Activated gamma-delta T cell treated with Interleukin-2 at 50 U/mL for 16 hours (primary cell): ENCODE measurements at places on chromosomes 16 and 17.

- DNase-seq = no peak
Measured at GRCh38 chr16:30444231-30445148, 1.2 kb downstream of the SEPHS2 start.

DNA sequence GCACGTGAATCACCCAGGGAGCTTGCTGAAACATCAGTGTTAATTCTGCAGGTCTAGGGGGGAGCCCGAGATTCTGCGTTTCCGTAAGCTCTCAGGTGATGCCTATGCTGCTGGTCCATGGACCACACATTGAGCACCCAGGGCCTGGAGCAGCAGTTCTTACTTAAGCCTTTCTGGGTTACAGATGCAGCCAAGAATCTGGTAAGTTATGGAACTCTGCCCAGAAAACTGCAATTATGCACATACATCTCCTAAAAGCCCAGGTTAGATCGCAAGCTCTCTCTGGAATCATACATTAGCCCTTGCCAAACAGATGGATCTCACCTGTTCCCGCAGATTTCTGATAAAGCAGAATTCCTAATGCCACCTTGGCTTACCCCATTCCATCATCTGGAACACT is 265.9 kb upstream of the SALL1 start:
- DNase-seq = no peak

- no peak for DNase-seq
Measured at GRCh38 chr17:44599298-44600175, 42.3 kb downstream of the FZD2 start.

DNA sequence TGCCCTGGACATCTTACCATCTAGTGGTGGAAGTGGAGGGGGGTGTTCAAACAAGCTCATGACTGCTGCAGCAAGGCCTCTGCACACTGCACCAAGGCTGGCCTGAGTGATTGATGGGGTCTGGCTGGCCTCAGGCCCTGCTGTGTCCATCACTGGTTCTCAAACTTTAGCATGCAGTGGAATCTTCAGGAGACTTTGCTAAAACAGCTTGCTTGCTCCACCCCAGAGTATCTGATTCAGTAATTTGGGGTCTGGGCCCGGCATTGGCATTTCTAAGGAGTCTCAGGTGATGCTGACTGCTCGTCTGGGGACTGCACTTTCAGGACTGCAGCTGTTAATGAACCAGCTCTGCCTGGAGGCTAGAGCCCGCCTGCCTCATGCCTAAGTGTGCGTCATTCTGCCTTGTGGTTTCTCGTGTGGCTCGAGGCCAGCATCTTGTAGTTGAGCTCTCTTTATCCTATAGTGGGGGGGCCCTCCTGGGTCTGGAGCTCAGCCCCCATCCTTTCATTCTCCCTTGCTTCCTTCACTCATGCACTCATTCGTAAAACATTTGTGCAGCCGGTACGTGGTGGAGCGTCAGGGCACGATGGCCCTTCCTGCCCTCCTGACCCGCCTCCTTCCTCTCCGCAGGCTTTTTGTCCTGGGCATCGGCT is 4.1 kb downstream of the MGAT5B start:
- DNase-seq = no peak

- DNase-seq = no peak
Measured at GRCh38 chr17:46817151-46817900, 1.2 kb downstream of the WNT3 start.

GRCh38 chr17:35127751-35128514 is 6.5 kb downstream of the FNDC8 start:
- DNase-seq = no peak

GRCh38 chr17:73325527-73325842 is 13.7 kb upstream of the CDC42EP4 start:
- DNase-seq = no peak

DNA sequence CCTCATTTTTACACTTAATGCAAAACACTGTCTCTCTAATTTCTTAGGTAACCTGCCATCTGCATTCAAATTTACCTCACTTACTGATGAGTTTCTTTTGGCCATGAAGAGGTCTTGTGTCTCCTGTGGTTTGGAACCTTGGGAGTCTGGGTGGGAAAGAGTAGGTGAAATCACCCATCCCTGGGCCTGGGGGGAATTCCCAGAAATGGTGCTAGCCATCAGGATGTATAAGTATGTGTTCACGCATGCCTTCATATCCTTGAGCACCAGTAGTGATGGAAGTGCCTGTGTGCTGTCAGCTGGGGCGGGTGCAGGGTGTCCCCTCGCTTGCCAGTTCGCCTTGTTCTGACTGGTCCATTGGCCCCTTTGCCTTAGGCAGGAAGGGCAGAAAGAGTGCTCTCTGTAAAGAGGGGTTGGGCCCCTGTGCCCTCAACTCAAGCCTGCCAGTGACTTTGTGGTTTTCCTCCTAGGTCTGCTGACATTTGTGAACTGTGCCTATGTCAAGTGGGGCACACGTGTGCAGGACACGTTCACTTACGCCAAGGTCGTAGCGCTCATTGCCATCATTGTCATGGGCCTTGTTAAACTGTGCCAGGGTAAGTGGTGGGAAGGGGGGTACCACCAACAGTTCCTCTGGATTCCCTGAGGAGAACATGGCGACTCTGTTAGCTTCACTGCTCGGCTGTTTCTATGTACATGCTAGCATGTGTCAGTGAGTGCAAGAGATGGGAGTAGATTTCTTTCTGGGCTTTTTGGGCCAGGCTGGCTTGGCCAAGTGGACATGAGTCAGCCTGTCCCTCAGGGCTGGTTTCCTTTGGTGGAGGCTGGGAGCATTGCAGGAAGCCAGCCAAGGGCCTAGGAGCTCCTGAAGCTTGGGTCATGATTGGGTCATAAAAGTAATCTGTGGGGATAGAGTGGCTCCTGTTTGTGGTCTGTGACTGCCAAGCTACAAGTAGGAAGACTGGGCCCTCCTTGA is 23.2 kb downstream of the SLC7A6OS start:
- DNase-seq = peak; percentile 45

DNA sequence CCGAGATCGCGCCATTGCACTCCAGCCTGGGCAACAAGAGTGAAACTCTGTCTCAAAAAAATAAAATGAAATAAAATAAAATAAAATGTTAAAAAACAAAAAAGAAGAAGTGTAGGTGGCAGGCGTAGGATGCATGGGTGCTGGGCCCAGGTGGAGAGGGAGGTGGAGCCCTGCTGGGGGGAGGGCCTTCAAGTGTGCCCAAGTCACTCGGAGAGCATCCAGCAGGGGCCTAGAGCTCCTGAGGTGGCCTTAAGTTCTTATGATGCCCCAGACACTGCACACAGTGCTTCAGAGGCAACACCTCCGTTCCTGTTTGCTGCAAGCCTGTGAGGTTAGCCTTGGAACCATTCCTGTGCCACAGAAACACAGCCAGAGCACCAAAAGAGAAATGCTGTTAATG is 23.2 kb downstream of the IL4R start:
- DNase-seq = no peak

- DNase-seq = peak; percentile 29
Measured at GRCh38 chr17:64420143-64420670, 28.7 kb upstream of the MILR1 start.

- no peak for DNase-seq
Measured at GRCh38 chr17:27677191-27677590, 46.2 kb downstream of the LGALS9 start.

DNA sequence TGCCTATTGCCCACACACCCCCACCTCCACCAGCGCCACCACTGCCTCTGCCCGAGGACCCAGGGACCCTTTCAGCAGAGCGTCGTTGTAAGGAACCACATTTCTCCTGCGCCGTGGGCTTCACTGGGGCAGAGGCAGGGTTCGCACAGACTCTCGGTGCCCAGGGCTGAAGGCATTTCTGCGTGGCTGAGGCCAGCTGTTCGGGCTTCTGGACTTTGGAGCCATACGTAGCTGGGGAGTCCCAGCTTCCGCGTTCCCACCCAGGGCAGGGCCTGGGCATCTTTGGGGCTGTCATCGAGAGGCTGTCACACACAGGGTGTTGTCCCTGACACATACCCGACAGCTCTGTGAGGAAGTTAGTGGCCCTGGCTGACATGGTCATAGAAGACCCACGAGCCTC is 16.0 kb upstream of the SMIM5 start:
- DNase-seq = no peak

- no peak for DNase-seq
Measured at GRCh38 chr16:23310217-23310616, 8.1 kb downstream of the SCNN1B start.

DNA sequence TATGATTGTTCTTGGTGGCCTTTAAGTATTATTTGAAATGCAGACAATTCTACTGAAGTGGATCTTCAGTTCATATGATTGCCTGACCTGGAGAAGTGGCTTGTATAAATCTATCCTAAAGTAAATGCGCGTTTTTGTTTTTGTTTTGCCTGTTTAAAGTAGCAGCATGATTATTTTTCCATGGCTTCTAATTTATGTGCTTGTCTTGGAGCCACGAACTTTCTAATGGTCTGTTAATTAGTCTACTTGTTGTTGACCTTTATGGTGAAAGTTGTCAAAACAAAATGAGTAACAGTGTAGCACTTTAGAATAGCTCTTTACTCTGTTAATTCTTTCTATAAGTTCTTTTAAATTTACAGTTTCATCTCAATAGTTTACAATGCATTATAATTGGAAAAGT is 1.7 kb downstream of the PRKAR1A start:
- DNase-seq = no peak

DNA sequence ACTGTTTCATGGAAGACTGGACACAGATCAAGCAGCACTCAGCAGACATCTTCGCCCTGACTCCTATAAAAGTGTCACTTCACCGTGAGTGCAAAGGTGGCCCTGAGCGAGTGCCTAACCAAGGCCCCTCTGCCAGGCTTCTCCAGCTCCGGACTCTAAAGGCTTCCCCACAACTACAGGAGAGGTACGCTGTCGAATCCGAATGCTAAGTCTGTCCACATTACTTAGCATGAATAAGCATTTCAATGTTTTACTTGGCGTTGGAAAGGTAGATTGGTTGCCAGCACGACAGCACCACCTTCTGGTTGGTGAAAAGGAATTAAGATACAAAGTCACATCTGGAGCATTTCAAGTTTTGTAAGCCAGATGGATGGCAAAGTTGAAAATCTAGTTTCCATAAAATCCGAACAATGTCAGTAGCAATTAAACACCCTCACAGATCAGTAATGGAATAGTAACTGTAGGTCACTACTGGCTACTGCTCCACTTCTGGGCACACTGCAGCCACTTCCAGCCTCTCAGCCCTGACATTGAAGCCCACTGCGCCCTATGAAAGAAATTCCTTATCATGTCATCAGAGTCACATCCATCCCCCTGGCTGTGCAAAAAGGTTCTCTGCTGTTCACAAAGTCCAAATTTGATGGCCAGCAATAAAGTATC is 100.9 kb downstream of the PARN start:
- peak; percentile 35 for DNase-seq

- peak; percentile 56 for DNase-seq
Measured at GRCh38 chr17:48131216-48131824, 23.8 kb downstream of the SNX11 start.

GRCh38 chr17:43714465-43715149 is 44.0 kb downstream of the SOST start:
- DNase-seq = no peak

DNA sequence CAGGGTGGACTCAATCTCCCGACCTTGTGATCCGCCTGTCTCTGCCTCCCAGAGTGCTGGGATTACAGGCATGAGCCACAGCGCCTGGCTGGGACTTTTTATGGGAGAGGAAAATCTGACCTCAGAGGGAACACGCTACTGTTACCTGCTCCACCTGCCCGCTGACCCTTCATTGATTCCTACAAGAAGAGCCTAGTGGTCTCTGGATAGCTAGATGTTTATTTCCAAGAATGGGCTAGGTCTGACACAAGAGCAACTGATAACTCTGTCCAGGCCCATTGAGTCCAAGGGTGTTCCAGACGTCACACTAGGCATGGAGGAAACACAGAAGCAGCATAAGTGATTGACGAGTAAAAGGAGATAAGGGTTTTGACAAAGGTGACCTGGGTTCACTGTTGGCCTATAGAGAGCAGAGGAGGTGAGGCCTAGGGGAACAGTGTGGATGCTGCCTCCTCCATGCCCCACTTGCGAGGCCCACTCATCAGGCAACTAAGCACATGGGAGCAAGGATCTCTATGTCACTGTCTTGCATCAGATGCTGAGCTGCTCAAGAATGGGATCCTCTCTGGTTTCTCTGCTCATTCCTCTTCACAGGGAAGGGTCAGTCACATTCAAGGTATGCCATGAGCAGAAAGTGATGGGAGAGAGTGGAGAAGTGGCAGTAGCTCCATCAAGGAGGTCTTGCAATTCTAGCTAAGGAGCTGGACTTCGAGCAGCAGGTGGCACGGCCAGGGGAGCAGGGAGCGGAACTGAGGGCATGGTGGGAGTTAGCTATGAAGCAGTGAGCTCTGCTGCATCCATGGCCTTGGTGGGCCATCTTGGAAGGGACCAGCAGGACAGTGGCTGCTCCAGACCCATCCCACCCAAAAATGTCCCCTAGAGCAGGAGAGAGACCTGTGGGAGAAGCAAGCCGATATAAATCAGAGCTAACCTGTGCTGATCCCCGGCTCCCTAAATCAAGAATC is 145.2 kb downstream of the WSCD1 start:
- no peak for DNase-seq

- no peak for DNase-seq
Measured at GRCh38 chr17:39929646-39930407, 2.3 kb downstream of the LRRC3C start.

- no peak for DNase-seq
Measured at GRCh38 chr16:3149193-3149530, 14.3 kb downstream of the ZNF213 start.

DNA sequence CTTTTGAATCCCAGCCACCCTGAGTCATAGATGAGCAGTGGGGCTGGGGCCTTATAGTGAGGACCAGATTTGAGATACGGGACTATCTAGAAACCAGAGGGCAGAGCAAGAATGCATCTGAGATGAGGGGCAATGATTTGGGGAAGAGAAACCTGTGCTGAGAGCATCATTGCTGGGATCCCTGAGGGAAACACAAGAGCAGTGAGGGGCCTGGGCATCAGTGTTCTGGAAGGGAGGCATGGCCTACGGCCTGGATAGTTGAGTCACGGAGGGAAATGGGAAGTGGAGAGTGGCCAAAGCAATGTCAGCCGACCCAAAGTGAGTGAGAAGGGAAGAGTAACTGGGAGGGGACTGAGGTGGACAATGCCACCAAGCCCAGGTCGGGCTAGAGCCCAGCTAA is 5.2 kb downstream of the CAMTA2 start:
- no peak for DNase-seq

GRCh38 chr16:73032541-73033270 is 15.2 kb downstream of the ZFHX3 start:
- no peak for DNase-seq

DNA sequence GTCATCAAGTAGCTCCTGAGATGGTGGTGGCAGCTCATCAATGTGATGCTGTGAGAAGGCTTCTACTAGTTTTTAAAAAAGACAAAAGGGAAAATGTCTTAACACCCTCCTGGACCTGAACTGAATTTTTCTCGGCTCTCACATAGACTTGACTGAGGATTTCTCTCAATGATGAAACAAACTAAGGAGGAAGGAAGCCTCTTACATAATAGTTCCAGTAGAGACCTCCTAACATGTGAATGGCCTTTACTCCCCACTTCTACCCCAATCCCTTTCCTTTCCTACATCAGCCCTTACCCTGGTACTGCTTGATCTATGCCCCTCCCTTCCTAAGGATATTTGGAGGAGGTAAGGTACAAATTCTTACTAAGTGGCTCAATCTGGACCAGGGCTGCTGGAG is 54.8 kb upstream of the MTMR4 start:
- DNase-seq = no peak

- DNase-seq = peak; percentile 67
Measured at GRCh38 chr17:17356149-17356930, 53.2 kb downstream of the NT5M start.
